Activated CD8-positive, alpha-beta T cell treated with anti-CD3 and anti-CD28 coated beads, Interleukin-2, amount 10 ng/mL, durations not matched to agents 7 days and 5 days (primary cell): ENCODE measurements at places on chromosomes 3 and 15. TPM values are rescaled to one million over a fixed set of nuclear protein-coding genes. Genes with fewer than 3 reads are reported as not detected.

GRCh38 chr15:52139599-52140462, 27.3 kb upstream of the BCL2L10 start:
- H3K27me3 ChIP-seq, result no peaks in the 10 kb centered on the region
- no peak overlapping the region for H3K27ac ChIP-seq
- DNase-seq, result peak; percentile 81
- no peak overlapping the region for H3K4me3 ChIP-seq
- H3K4me1 ChIP-seq, result peaks cover 24% of the 10 kb centered on the region

DNA sequence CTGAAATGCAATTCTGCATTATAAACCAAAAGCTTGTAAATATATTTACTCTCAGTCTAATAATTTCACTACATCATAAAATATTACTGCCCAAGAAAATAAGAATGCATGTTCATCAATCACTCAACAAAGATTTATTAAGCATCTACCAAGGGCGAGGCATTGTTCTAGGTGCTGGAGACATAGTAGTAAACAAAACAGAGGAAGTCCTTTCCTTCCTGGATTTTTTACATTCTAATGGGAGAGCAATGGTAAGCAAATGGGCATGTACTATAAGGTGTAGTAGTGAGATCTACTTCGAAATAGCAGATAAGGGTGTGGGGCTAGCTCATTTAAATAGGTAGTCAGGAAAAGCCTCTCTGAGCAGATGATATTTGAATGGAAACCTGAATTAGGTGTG, 10.8 kb upstream of the ZFYVE19 start:
- no peak for DNase-seq
- H3K27me3 ChIP-seq, result no peaks in the 10 kb centered on the region
- no peaks in the 10 kb centered on the region for H3K4me1 ChIP-seq
- no peak overlapping the region for H3K27ac ChIP-seq

- no peak overlapping the region for H3K4me3 ChIP-seq
- no peaks in the 10 kb centered on the region for H3K36me3 ChIP-seq
- H3K27me3 ChIP-seq, result no peaks in the 10 kb centered on the region
- no peak for DNase-seq
Observed at GRCh38 chr3:183193762-183194689, 31.5 kb upstream of the LAMP3 start.

- DNase-seq, result no peak
- H3K4me3 ChIP-seq, result no peak overlapping the region
- H3K4me1 ChIP-seq, result peaks cover 25% of the 10 kb centered on the region
- H3K27ac ChIP-seq, result peak overlapping the region; percentile 2
Observed at GRCh38 chr3:101989578-101990200, 140.4 kb downstream of the NFKBIZ start.

DNA sequence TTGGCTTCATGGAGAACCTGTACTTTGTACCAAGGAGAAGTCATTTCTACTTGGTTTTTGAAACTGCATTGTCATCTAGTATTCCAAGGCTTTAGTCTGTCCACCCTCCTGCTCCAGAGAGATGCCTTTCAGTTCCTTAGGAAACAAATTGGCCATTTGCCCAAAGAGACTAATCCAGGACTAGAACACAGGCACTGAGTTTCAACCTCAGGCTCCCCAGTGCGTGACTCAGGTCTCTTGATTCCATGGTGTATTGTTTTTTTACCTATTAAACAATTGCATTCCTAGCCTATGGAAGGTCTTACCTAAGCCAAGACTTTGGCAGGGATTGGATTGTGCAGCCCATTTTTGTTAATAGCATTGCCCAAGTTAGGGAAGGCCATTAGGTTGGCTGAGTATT, 214.8 kb upstream of the CTDSPL start:
- peaks cover 3% of the 10 kb centered on the region for H3K27me3 ChIP-seq
- H3K36me3 ChIP-seq, result no peaks in the 10 kb centered on the region
- H3K4me3 ChIP-seq, result no peak overlapping the region

GRCh38 chr3:62319570-62320243, 53.6 kb downstream of the FEZF2 start:
- peaks cover 3% of the 10 kb centered on the region for H3K36me3 ChIP-seq
- H3K27ac ChIP-seq, result no peak overlapping the region
- peaks cover 10% of the 10 kb centered on the region for H3K4me1 ChIP-seq
- H3K27me3 ChIP-seq, result peaks cover 4% of the 10 kb centered on the region

DNA sequence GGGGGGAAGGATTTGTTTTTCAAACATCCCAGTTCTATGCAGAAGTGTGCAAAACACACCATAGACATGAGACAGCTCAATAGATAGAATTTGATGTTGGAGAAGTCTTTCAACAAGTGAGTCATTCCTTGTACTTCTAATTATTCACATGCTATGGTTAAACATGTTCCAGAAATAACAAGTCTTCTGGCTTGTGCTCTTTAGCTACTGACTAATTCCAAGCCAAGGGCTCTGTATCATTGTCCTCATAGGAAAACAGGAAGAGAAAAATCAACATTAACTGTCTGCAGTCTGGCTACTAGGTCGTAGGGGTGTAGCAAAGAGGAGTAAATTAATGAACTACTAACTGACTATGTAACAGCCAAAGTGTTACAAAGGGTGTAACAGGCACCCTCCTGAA, 25.8 kb downstream of the LDHAL6B start:
- H3K27ac ChIP-seq, result no peak overlapping the region
- peaks cover 11% of the 10 kb centered on the region for H3K4me1 ChIP-seq
- H3K27me3 ChIP-seq, result no peaks in the 10 kb centered on the region
- no peak for DNase-seq

DNA sequence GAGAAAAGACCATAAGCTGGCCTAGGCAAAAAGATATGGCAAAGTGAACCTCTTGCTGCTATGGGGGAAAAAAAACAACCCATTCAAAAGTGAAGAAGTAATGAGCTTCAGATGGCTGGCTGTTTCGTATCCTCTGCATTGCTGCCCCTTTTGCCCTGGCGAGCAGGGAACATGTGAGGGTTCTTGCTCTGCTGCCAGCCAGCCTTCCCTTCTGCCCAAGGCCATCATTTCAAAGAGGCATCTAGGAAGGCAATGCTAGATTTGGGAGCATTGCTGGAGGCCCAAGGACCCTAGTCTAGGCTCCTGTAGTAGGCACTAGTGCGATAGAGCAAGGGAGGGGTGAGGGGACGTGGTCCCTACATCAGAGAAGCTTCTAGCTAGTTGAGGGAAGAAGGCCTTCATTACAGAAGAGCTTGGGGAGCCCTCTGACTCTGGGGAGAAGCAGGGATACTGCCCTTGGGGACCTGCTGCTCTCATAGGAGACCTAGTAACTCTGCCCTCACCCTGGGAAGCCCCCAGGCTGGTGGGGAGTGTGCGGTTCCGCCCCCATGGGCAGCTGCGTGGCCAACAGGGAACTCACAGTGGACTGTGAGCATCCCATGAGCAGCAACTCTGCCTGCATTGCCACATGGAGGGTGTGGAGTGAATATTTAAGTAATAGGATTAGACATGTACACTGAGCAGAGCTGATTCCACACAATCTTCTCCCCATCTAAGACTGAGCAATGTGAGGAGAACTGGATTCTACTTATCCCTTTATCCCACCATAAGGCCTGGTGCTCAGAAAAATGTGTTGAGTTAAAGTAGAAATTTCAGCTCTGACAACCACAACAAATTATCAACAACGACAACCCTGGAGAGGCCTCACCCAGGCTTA, 21.3 kb downstream of the ITGA11 start:
- H3K36me3 ChIP-seq, result no peaks in the 10 kb centered on the region
- no peak for DNase-seq
- no peak overlapping the region for H3K27ac ChIP-seq
- H3K27me3 ChIP-seq, result peaks cover 4% of the 10 kb centered on the region

DNA sequence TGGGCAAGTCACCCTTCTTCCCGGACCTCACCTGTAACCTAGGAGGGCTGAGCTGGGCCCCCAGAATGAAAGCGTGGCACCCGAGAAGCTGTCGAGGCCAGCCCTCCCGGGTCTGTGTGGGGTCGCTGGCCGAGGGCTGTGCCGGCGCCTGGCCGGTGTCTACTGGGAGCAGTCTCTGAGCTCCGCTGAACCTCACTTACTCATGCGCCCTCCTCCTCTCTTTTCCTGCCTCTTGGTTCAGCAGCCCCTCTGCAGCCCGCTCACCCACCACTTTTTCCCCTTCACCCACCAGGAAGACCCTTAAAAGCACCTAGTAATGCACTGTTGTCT, 419 bp downstream of the HYKK start:
- DNase-seq, result peak; percentile 33
- peaks cover 22% of the 10 kb centered on the region for H3K4me1 ChIP-seq
- peaks cover 11% of the 10 kb centered on the region for H3K27me3 ChIP-seq
- peak overlapping the region; percentile 77 for H3K4me3 ChIP-seq

DNA sequence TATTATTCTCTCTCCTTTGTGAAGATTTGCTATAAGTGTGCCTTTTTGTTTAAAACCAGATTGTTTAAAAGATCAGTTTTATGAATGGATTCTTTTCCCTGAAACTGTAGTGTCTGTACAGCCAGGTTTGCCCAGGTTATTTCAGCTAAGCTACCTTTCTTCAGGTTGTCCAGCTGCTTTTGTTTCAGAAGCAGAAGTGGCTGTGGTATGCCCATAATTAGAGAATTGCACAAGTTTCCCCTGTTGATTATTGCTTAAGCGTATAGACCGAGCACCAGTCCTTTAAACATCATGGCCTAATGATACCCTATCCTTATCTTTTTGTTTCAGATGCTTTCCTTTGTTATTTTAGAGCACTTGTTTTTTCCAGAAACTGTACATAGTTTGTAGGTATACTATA, 10.2 kb downstream of the ASB7 start:
- no peaks in the 10 kb centered on the region for H3K4me1 ChIP-seq
- no peak overlapping the region for H3K27ac ChIP-seq
- peaks cover 51% of the 10 kb centered on the region for H3K36me3 ChIP-seq
- H3K4me3 ChIP-seq, result no peak overlapping the region

DNA sequence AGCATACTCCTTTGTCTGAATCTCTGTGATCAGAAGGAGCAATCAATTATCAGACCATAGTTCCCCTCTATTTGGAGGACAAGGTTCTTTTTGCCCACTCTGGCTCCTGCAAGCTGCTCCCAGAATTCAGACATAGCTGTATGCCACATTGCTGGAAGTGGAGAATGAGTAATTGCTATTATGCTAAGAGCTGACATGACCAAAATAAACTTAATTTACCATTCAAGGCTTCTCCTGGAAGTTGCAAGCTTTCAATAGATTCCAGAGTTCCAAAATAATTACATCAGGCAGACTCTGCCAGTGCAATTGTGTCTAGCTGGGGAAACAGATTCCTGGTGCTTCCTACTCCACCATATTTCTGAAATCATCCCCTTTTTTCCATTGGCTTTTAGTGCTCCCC, 7.6 kb upstream of the DRD3 start:
- peaks cover 8% of the 10 kb centered on the region for H3K27me3 ChIP-seq
- H3K27ac ChIP-seq, result no peak overlapping the region
- no peaks in the 10 kb centered on the region for H3K4me1 ChIP-seq
- H3K36me3 ChIP-seq, result no peaks in the 10 kb centered on the region
- no peak overlapping the region for H3K4me3 ChIP-seq
- no peak for DNase-seq

DNA sequence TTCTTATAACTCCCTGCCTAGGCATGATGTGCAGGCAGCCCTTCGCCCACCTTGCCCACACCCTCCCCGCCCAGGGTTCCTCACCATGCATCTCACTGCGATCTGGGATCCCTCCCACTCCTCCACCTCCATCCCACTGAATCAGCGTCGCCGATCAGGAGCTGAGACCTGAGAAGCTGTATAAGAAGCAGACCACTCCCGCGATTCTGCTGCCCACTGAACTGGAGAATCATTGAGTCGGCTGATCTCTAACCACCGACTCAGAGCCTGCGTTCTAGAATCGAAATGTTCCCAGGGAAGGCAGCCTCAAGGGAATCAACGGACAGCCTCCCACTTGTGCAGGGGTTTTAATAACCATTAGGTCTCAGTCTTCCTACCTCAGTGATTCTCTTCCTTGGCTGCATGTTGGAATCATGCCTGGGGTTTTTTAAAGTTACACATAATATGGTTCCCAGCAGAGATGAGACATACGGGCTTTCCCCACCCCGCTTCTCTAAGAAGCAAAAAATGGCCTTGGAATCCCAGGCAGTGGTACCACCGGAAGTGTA, 60.2 kb downstream of the TMEM44 start:
- no peak overlapping the region for H3K4me3 ChIP-seq
- no peak for DNase-seq
- no peaks in the 10 kb centered on the region for H3K36me3 ChIP-seq
- H3K4me1 ChIP-seq, result peaks cover 2% of the 10 kb centered on the region

DNA sequence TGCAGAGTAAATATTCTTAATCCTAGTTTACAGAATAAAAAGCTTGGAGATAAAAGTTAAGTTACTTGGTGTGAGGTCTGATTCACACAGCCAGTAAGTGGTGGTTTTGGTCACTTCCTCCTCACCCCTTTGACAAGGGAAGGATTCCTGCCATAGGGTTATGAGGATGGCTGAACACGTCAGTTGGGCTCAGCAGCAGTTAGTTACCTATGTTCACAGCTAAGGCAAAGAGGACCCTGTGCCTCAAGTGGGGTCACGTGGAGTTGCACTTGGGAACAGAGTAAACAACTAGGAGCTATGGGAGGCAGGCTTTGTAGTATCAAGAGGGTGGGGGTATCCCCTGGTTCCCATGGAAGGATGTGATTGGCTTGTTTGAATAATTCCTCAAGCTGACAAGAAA, 232.2 kb downstream of the UBE2E2 start:
- H3K4me1 ChIP-seq, result peaks cover 42% of the 10 kb centered on the region
- H3K27me3 ChIP-seq, result no peaks in the 10 kb centered on the region
- peaks cover 3% of the 10 kb centered on the region for H3K36me3 ChIP-seq
- DNase-seq, result no peak

DNA sequence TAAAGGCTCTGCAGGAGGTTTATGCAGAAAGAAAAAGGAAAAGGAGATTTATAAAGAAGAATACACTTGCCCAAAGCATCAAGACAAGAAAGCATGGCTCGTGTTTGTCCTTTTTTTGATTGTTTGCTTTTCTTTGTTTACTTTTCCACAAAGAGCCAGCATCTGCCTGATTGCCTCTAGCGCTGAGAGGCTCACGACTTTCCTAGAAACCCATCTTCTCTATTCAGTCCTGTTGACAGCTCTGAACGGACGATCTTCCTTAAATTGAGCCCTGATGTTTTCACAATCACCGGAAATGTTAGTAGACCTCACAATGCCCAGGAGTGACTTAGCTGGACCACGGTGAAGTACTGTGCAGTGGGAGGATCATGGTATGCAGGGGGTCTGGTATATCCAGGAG, 12.4 kb downstream of the GP5 start:
- DNase-seq, result no peak
- peaks cover 12% of the 10 kb centered on the region for H3K27me3 ChIP-seq
- H3K36me3 ChIP-seq, result peaks cover 3% of the 10 kb centered on the region
- no peak overlapping the region for H3K27ac ChIP-seq
- no peaks in the 10 kb centered on the region for H3K4me1 ChIP-seq

DNA sequence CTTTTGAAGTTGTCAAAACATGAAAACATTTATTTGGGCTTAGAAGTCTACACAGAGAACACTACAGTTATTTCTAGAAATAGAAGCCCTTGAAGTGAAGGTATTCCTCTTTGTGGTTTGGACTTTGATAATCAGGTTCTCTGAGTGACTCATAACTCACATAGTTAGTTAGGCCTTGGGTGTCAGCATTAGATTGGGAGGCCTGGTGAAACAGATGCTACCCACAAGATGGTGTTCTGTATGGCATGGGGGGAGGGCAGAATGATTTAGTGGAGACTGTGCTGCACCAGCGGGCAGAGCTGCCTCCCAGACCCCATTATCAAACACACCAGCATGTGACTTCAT, 108.9 kb upstream of the ETV5 start:
- no peak for DNase-seq
- H3K36me3 ChIP-seq, result no peaks in the 10 kb centered on the region
- H3K4me1 ChIP-seq, result peaks cover 20% of the 10 kb centered on the region
- H3K4me3 ChIP-seq, result no peak overlapping the region
- no peak overlapping the region for H3K27ac ChIP-seq

The GP9 gene
- not detected for total RNA-seq
